ENCODE measurements at places on chromosomes 7 and 10. TPM values are rescaled to one million over a fixed set of nuclear protein-coding genes. Genes with fewer than 3 reads are reported as not detected.

Gene TSPAN14
- total RNA-seq, result 134 TPM

Gene VWDE
- 1.8 TPM for total RNA-seq

Gene CDH23
- not detected for total RNA-seq

Gene OR2A12
- not detected for total RNA-seq

- DNase-seq, result no peak
These were observed 55.9 kb downstream of the ATXN7L1 start for GRCh38 chr7:105820363-105821066.

GRCh38 chr7:79547132-79547531 lies 93.7 kb upstream of the MAGI2 start:
- DNase-seq, result no peak
